Karpas-422 (cell line): ENCODE measurements at places on chromosomes 11 and 22. TPM values are rescaled to one million over a fixed set of nuclear protein-coding genes. Genes with fewer than 3 reads are reported as not detected.

GRCh38 chr11:288478-289397 is at the start of gene PGGHG:
TSS of gene PGGHG (plus strand) at chr11:289126. CDS start at chr11:289817, 691 bp downstream.
- H3K4me3 ChIP-seq, result peak within 1 kb of the TSS; percentile 51; the same call in 1 of the 2 replicates
- H3K27me3 ChIP-seq, result no peaks in the 10 kb centered on the region
- no peak within 1 kb of the TSS for H3K27ac ChIP-seq
- DNase-seq, result peak; percentile 67
- no peaks in the 10 kb centered on the region for H3K36me3 ChIP-seq
- H3K4me1 ChIP-seq, result peaks cover 10% of the 10 kb centered on the region

- no peaks in the 10 kb centered on the region for H3K27me3 ChIP-seq
- H3K27ac ChIP-seq, result peak overlapping the region; percentile 44
- no peaks in the 10 kb centered on the region for H3K36me3 ChIP-seq
- DNase-seq, result peak; percentile 58
- no peak overlapping the region for H3K4me3 ChIP-seq
- peaks cover 29% of the 10 kb centered on the region for H3K4me1 ChIP-seq
These were observed 17.8 kb upstream of the XBP1 start for GRCh38 chr22:28817919-28818859.

DNA sequence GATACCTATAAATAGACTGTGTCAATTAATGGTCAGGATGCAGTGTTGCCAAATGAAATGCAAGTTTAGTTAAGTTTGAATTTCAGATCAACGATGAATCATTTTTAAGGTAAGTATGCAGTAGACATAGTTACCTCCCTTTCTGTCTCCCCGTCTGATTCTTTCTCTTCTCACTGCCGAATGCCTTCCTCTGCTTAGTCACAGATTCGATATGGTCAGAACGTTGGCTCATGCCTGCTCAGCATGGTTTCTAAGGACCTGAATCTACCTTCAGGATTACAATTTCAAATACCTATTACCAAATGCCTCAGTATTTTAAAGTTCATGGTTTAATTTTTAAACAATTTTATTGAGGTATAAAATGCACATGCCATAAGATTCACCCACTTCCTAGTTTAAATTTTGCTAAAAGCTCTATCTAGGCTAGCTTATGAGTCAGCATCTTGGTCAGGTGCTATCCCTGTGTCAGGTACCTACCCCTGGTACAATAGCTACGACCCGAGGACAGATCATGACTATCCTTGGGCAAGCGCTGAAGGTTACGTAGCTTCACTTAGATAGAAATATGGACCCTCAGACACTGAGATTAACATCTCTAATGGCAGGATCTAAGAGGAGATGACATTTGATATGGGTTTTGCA is 78.2 kb upstream of the SPON1 start:
- no peaks in the 10 kb centered on the region for H3K27me3 ChIP-seq
- H3K4me3 ChIP-seq, result no peak overlapping the region
- DNase-seq, result no peak
- no peak overlapping the region for H3K27ac ChIP-seq

- no peaks in the 10 kb centered on the region for H3K36me3 ChIP-seq
- H3K4me3 ChIP-seq, result no peak overlapping the region
- H3K27ac ChIP-seq, result no peak overlapping the region
- no peaks in the 10 kb centered on the region for H3K27me3 ChIP-seq
- DNase-seq, result no peak
These were observed 134.8 kb downstream of the LARGE1 start for GRCh38 chr22:33785283-33785968.

GRCh38 chr11:35814081-35814695 is 129.7 kb upstream of the LDLRAD3 start:
- no peak overlapping the region for H3K4me3 ChIP-seq
- H3K27ac ChIP-seq, result no peak overlapping the region
- no peaks in the 10 kb centered on the region for H3K4me1 ChIP-seq
- no peaks in the 10 kb centered on the region for H3K27me3 ChIP-seq
- no peak for DNase-seq

GRCh38 chr11:78806214-78807004 is 231.7 kb upstream of the NARS2 start:
- no peak overlapping the region for H3K4me3 ChIP-seq
- H3K36me3 ChIP-seq, result no peaks in the 10 kb centered on the region
- no peak overlapping the region for H3K27ac ChIP-seq
- no peaks in the 10 kb centered on the region for H3K27me3 ChIP-seq
- no peak for DNase-seq

GRCh38 chr11:119906376-119906775 is 177.4 kb upstream of the NECTIN1 start:
- no peaks in the 10 kb centered on the region for H3K27me3 ChIP-seq
- no peaks in the 10 kb centered on the region for H3K36me3 ChIP-seq
- DNase-seq, result no peak
- no peak overlapping the region for H3K27ac ChIP-seq
- H3K4me3 ChIP-seq, result no peak overlapping the region

PRG3 gene
- not detected in 2 replicates for total RNA-seq
